ENCODE measurements at places on chromosomes 5 and 9.
A peak's percentile ranks its signal among the peaks of the same experiment; 100 is the strongest.

GRCh38 chr5:71587766-71588532 is 809 bp downstream of the MCCC2 start:
- DNase-seq, result no peak

GRCh38 chr5:123454259-123454911 is 31.2 kb upstream of the CEP120 start:
- DNase-seq, result no peak

DNA sequence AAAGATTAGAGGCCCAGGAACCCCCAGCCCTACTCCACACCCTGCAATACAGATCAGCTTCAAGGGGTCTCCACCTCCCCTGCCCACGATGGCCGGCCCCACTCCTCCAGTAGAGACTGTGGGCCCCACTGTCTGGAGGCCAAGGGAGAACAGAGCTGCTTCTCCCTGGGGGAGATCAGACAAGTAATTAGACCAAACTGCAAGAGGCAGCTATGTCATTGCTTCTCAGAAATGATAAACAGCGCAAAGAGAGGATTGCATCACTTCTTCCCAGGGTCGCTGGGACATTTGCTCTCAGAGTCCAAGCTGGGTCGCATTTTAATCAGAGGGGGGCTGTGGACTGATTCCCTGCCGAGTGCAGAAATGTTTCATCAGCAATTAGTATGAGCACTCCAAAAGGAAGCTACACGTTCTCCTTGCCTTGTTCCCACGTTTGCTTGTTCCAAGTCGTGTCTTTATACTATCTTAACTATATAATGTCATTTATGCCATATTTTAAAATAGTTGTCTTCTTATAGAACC is 59.9 kb downstream of the ROPN1L start:
- no peak for DNase-seq

DNA sequence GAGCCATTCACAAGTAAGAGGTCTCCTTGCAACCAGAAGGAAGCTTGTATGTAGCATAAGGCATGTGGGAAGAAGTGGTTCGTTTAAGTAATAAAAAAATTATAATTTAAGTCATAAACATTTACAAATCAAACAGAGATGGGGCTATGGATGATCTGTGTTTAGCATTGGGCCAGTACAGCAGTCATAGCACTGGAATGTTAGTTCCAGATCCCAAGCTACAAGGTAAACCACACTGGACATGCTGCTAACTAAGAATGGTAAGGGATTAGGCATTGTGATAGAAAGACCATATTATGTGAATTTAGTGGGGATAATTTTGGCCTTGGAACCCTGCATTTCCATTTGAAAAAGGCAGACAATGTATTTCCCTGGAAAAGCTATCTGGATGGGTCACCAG is 170.4 kb upstream of the KCNN2 start:
- no peak for DNase-seq

GRCh38 chr5:103512500-103512899 is 50.1 kb downstream of the NUDT12 start:
- DNase-seq, result no peak

DNA sequence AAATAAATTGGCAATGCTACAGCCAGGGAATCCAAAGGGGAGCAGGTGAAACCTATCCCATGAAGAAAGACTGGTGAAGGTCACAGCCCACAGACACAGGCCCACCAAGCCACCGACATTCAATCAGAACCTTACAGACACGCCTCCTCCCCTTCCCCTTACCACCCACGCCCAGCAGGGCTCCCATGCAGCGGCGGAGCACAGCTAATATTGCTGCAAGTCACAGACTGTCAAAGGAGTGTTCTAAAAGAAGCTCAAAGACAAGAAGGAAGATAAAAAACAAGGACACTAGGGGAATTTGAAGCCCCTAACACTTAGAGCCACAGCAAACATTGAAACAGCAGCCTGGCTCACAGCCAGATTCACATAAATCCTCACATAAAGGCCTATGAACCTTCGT is 91.2 kb downstream of the MED10 start:
- DNase-seq, result no peak

DNA sequence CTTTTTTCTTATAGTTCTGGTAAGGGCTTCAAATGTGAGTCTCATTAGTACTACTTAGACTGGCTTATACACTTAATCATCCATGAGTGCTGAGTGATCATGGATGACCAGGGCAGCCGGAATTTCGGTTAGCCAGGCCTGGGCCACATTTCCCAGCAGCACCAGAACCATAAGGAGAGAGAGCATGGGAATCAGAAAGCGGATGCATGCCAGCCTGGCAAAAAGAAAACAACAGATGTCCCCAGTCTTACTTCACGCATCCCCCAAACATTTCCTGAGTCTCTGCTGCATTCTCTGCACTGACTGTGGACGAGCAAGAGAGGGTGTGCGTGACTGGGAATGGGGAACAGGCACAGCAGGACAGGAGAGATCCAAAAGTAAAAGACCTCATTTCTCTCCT is 371.1 kb upstream of the ZNF608 start:
- DNase-seq, result no peak

DNA sequence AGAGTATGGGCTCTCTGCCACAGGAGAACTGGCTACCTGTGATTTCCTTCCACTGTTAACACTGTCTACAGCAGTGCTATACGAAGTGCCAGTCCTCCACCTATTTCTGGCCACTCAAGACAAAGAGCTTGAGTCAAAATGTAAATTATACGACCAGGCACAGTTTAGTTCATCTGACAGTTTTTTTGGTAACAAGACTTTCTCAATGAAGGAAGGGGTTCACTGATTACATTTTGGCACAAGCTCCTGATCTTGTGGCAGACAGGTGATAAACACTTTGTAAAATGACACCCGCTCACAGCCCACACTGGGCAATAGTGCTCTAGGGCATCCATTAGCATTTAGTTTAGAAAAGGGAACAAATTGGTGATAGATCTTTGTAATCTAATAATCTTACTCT is 8.6 kb downstream of the RBM22 start:
- no peak for DNase-seq

- DNase-seq, result no peak
These were observed 3.1 kb downstream of the EGFL7 start for GRCh38 chr9:136665704-136666371.

DNA sequence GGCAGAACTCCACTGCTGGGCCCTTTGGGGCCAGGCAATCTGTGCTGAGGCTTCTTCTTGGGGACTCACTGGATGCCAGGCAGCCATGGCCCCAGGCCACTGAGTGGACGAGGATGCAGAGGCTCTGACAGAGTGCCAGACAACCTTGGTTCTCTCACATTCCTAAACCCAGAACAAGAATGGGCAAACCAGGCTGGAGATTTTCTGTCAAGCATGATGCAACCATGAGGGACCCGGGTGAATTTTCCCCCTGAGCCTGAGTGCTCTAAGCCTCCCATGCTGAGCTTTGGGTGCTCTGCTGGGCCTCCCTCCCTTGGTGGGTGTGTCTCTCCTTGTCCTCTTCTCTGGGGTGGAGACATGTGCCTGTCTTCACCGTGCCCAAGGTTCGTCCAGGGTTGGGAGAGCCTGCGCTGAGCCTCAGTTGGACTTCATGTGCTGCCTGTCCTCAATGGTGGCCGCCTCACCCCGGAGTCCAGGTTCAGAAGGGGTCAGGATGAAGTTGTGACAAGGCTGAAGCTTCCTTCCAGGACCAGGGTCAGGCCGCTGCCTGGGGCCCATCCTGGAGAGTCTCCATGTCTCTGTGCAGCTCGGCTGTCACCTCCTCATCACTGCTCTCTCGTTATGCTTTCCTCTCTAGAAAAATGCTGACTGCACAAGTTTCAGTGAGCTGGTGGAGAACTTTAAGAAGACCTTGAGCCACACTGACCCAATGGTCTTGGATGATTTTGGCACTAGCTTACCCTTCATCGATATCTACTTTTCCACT is 24.1 kb downstream of the PITX1 start:
- no peak for DNase-seq

- DNase-seq, result no peak
These were observed 215.2 kb upstream of the ELAVL2 start for GRCh38 chr9:24041160-24041690.

GRCh38 chr5:96197347-96197746 is 235.7 kb upstream of the ELL2 start:
- DNase-seq, result no peak

DNA sequence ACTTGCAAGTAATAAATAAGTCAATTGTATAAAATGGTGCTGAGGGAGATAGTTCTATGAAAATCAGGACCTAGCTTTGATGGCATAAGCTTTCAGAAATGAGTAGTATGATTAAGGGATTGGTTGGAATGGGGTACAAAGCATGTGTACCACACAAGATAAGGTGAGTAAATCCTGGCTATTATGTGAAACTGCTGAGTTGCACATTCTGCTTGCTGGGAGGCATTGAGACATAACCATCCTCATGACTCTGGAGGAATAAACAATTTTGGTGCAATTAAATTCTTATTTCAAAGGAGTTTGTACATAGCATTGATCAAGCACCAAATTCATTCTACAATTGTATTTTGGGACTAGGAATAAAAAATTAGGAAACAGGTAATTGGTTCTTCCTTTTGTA is 755.2 kb upstream of the ACO1 start:
- no peak for DNase-seq

GRCh38 chr9:111431684-111432083 is 52.5 kb downstream of the ECPAS start:
- no peak for DNase-seq

- no peak for DNase-seq
These were observed 11.2 kb upstream of the MARCHF3 start for GRCh38 chr5:127041571-127041970.

GRCh38 chr9:76302947-76303550 is 91.2 kb downstream of the RFK start:
- peak; percentile 29 for DNase-seq

GRCh38 chr9:72203205-72203803 is 54.1 kb downstream of the GDA start:
- DNase-seq, result peak; percentile 28

DNA sequence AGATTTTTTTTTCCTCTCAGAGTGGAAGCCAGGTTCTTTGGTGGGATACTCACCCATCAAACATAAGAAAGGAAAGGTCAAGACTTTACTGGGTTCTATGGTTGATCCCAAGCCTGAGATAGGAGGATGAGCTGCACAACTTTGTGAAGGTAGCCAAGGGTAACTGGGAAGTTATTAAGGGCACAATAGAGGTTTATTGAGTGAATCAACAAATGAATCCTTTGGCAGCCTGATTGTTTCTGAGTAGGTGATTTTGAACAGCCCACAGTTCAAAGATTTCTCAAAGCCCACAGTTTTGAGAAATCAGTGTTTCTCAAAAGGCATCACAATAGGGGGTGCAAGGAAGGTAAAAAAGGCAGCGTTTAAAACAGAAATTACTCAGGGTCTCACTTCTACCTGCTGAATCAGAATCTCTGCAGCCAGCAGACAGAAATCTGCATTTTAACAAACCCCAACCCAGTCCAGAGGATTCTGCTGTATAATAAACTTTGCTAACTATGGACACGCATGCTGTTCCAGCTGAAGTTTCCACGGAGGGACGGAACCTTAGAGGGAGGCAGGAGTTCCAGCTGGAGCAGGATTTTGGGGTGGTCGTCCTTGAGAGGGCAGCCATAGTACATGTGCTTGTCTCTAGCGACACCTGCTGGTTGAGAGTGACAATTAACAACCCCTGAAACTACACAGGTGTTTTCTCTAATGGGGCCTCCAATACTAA is 32.7 kb upstream of the FSD1L start:
- peak; percentile 50 for DNase-seq

- no peak for DNase-seq
These were observed 30.4 kb downstream of the RANBP17 start for GRCh38 chr5:170892196-170892595.

- no peak for DNase-seq
These were observed 183.9 kb downstream of the AUH start for GRCh38 chr9:91177661-91178280.

- DNase-seq, result no peak
These were observed 109.6 kb downstream of the BAAT start for GRCh38 chr9:101274971-101275768.

GRCh38 chr5:149285153-149285552 is 13.5 kb downstream of the AFAP1L1 start:
- no peak for DNase-seq

- DNase-seq, result no peak
These were observed 158.9 kb downstream of the MAPKAP1 start for GRCh38 chr9:125548141-125548540.

DNA sequence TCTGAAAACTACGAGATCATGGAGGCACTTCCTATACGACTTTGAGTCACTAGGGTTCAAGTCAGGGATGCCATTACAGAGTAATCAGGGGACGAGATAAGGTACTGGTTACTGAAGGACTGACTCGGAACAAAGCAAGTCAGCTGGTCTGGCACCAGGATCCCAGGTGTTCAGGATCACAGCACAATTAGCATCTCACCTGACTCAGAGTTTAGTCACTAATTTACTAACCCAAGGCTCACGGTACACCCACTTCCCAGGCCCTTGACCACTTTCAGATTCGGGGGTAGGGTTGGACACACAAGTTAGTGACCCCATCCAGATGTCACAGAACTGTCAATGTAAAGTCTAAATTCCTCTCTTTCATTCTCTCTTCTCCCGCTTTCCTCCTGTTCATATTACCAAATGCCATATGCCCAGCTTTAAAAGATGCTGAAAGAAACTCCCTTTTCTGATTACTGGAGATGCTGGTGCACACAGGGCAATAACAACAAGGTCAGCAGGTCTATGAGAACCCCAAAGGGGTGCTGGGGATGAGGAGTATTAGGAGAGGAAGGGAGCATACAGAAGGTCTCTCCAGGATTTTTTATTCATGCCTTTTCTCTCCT is 657.8 kb downstream of the TLE1 start:
- no peak for DNase-seq

- DNase-seq, result no peak
These were observed 83.7 kb downstream of the PDE8B start for GRCh38 chr5:77294185-77294584.

GRCh38 chr5:9716838-9717281 is 86.7 kb upstream of the TAS2R1 start:
- DNase-seq, result no peak

- DNase-seq, result no peak
These were observed 3.4 kb upstream of the GAPVD1 start for GRCh38 chr9:125258160-125258785.

GRCh38 chr5:73126957-73127356 is 6.6 kb downstream of the TMEM171 start:
- DNase-seq, result no peak

- no peak for DNase-seq
These were observed 283.8 kb downstream of the CD180 start for GRCh38 chr5:66912787-66913186.

DNA sequence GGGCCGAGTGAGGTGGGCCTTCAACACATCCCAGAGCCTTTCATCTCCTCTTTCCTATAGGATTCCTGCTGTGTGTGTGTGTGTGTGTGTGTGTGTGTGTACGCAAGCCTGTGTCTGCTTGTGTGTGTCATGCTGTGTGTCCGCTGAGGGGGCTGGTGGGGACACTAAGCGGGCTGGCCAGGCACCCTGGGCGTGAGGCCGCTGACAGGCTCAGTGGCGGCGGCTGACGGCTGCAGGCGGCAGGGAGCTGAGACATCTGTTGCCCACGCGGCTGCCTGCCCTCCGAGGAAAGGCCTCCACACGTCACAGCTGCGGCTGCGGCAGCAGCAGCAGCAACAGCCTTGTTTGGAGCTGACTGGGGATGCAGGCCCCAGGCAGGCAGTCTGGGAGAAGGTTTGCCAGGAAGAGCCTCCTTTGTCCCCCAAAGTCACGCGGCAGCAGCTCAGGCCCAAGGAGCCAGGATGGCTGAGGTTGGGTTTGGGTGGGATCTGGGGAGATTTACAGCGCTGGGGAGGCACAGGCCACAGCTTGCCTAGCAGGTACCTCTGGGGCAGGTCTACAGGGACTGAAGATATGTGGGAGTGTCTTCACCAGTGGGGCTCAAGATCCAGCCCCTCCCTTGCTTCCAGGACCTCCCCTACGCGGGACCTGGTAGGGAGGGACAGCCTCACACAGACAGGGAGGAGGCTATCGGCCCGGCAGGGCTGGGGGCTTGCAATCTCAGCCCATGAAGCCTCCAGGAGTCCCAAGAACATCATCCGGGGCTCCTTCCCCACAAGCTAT is 1.8 kb downstream of the PDLIM4 start:
- DNase-seq, result no peak

Data from HCT116 (cell line).